ENCODE measurements at places on chromosomes 3 and 15.
A peak's percentile ranks its signal among the peaks of the same experiment; 100 is the strongest.

GRCh38 chr3:97821287-97821773 lies 481 bp upstream of the CRYBG3 start:
- peak; percentile 52 for DNase-seq

- DNase-seq, result no peak
Measured at GRCh38 chr3:127218454-127218922, 25.6 kb downstream of the PRR23E start.

- no peak for DNase-seq
Measured at GRCh38 chr3:140832883-140833282, 108.8 kb upstream of the SLC25A36 start.

DNA sequence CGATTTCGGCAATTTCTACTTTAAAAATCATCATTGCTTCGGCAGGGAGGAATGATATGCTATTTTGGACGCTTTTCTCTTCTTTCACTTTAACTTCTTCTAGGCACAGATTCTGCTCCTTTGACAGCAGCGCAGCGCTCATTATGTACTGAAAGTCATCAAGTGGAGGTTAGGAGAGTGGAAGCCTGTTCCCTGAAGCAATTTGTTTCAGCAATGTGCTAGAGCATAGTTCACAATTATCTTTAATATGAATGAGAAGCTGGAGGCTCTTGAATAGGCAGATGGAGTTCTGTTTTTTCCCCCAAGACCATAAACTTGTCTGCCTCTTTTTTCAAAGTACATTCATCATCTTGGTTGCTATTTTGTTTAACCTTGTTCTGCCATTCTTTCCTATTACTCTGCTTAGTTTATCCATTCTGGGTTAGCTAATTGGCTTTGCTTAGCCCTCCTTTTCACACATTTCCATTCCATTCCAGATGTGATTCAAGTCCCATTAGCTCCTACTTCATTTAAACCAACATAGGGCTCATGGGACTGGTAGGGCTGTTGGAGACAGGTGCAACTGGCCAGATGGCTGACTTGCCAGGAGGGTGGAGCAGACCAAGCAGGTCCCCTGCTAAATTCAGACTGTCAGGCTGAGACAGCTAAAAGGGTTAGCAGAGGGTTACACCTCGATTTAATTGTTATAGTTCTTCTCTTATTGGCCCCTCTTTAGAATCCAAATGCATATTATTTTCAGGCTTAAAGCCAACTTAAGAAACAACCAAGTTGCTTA lies 534.7 kb upstream of the CBLB start:
- no peak for DNase-seq

- DNase-seq, result no peak
Measured at GRCh38 chr15:69983696-69984265, 113.9 kb downstream of the TLE3 start.

DNA sequence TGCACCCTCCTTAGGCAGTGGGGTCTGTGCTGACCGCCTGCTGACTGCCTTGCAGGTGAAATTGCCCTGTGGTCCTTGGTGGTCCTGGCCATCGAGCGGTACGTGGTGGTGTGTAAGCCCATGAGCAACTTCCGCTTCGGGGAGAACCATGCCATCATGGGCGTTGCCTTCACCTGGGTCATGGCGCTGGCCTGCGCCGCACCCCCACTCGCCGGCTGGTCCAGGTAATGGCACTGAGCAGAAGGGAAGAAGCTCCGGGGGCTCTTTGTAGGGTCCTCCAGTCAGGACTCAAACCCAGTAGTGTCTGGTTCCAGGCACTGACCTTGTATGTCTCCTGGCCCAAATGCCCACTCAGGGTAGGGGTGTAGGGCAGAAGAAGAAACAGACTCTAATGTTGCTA lies 2.4 kb downstream of the RHO start:
- DNase-seq, result no peak

GRCh38 chr3:14418296-14419250 lies 16.2 kb downstream of the SLC6A6 start:
- DNase-seq, result no peak

- no peak for DNase-seq
Measured at GRCh38 chr3:152516216-152516615, 247.5 kb downstream of the MBNL1 start.

DNA sequence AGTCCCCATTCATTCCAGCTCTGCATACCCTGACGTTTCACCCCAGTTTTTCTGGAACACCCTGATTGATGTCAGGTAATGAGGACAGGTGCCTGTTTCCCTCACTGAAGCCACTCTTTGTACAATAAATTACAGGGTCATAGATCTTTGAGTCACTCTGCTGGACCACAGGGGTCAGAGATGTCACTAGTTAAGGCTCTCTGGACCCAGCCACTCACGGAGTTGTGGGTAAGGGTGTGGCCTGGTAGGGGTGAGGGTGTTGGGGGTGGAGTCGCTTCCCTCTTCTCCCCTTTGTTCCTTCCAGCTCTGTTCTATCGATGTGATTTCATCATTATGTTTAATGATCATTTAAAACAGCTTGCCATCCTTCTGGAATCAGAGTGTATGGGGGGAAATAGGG lies 512 bp downstream of the IQCF5 start:
- DNase-seq, result no peak

- DNase-seq, result no peak
Measured at GRCh38 chr3:145079436-145079835, 1081.5 kb downstream of the PLOD2 start.

DNA sequence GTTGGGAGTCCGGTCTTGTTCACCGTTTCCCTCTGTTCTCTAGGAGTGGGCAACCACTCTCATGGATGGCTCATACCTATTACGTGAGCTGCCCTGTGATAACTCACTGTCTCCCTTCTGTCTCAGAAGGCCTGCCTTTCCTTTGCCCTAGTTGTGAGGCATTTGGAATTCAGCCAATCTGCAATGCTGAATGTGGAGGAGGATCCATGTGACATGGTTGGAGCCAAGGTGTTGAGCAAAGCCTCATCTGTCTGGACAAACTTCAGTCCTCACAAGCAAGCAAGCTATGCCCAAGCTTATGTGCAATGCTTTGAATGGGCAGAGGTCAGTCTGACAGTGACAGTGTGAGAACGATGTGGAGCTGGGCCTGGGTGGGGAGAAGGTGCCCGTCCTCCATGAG lies 37.8 kb upstream of the ATP10A start:
- DNase-seq, result no peak

DNA sequence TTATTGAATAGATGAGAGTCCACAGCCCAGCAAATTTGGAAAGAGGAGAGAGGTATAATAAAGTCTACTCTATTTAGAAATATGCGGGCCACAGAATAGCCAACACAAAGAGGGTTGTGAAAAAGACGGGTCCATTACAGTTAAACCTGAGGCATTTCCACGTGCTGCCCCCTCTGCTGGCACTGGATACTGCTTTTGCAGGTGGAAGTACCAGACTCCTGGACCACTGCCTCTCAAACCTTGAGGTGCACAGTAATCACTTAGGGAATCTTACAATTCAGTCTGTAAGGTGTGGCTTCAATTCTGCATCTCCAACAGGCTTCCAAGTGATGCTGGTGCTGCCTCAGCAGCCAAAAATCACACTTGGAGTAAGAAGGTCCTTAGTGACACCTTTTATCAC lies 3.0 kb upstream of the TFDP2 start:
- no peak for DNase-seq

All from activated naive CD8-positive, alpha-beta T cell treated with anti-CD3 and anti-CD28 coated beads, Interleukin-2, amount 50 U/mL, for 24 hours (primary cell).